ENCODE measurements at places on chromosomes 11 and 22.

DNA sequence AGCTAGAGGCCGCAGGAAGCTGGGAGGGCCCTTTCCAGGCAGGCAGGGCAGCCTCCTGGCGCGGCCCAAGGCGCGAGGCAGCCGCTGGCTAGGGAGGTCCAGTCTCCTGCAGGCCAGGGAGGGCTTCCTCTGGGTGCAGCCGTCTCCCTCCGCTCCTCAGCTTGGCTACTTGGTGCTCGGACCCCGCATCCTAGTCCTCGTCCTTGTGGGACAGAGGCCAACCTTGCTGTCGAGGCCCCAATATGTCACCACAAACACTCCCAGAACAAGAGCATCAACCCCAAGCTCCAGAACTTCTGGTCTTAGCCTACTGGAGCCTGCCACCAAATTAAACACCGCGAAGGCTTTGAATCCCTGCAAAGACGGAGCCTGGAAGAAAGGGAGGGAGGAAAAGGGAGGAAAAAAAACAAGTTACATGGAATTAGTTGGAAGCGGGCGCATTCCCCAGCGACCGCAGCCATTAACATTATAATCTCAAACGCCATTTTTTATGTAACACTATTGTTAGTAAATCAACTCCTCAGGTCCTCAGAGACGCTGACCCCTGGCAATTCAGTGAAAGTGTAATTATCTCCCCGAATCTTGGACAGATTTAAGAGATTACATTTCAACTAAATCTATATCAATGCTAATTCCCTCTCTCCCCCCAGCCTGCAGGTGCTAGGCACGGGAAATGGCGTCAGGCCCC, 12.7 kb upstream of the PAX6 start:
- no peak for DNase-seq

- DNase-seq = no peak
These were observed 17.2 kb downstream of the DCHS1 start for GRCh38 chr11:6638429-6638828.

DNA sequence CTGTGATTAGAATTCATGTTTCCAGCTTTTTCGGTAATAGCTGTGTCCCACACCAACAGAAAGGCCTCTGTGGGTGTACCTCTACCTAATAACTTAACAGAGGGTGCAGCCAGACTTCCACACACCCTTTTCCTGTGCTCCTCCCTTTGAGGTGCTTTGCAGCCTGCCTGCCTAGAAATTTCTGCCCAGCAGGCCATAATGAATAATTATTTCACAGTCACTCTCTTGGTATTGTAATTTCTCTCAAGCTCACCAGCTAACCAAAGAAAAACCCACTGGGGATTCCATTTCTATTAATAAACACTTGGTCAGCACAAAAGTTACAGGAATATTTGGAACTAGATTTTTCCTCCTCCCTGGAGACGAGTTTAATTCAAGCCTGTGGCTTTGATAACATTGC, 13.3 kb downstream of the WT1 start:
- no peak for DNase-seq

DNA sequence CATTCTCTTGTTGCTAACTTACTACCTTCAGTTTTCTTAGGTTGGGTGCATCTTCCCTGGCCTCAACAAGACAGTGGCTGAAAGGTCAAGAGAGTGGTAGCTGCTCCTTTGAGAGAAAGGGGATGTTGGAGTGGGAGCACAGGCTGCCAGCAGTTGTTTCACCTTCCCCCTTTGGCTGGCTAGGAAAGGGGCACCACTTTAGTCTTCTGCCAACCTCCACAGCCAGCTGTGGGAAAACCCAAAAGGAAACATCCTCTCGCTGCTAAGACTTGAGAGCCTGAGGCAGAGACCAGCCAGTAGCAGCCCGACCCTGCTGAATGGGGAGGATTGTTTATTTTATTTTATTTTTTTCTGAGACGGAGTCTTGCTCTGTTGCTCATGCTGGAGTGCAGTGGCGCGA, 34.4 kb downstream of the MARK2 start:
- no peak for DNase-seq

DNA sequence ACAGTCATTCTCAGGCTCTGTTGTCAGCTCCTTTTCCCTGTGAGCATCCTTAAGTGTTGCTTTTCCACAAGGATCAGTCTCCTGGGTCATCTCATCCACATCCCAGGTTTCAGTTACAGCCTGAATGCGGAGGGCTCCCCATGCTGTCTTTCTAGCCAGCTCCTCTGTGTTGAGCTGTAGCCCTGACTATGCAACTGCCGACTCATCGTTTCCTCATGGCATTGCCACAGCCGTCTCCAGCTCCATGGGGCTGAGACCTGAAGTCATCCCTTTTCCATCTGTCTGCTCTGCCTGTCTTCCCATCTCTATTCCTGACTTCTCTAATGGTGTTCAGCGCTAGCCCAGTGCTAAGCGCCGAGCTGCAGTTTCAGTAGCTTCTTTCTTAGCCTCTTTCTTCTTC, 11.8 kb downstream of the SAMM50 start:
- DNase-seq = no peak

DNA sequence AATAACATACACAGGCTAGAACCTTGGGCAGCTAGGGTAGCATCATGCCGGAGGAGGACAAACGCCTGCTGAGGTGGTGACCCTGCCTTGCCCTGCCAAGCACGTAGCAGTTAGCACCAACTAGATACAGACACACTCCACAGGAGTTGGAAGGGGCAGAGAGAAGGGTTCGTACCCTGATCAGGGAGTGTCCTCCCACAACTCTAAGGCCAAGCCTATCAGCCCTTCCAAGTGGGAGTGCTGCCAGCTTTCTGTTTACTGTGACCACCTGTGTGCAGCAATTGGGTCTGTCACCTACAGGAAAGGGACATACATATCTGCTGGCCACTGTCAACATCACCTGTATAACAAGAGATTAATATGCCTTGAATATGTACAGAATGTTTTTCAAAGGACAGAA, 1.9 kb upstream of the THAP7 start:
- DNase-seq = no peak

DNA sequence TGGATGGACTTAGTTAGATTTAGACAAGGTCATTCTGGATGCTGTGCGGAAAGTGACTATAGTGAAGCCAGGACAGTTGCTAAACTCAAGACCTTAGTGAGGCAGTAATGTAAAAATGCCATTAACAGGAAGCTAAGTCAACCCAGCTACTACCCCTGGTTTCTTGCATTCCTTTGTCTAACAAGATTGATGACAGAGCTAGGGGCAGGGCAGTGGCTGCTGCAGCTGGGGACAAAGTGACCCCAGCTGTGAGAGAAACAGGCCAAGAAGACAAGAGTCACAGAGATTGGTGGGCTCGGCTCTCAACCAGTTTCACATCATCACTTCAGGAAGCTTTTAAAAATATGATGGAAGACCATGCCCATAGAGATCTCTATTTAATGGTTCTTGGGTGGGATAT, 110.4 kb upstream of the POU2AF2 start:
- no peak for DNase-seq

DNA sequence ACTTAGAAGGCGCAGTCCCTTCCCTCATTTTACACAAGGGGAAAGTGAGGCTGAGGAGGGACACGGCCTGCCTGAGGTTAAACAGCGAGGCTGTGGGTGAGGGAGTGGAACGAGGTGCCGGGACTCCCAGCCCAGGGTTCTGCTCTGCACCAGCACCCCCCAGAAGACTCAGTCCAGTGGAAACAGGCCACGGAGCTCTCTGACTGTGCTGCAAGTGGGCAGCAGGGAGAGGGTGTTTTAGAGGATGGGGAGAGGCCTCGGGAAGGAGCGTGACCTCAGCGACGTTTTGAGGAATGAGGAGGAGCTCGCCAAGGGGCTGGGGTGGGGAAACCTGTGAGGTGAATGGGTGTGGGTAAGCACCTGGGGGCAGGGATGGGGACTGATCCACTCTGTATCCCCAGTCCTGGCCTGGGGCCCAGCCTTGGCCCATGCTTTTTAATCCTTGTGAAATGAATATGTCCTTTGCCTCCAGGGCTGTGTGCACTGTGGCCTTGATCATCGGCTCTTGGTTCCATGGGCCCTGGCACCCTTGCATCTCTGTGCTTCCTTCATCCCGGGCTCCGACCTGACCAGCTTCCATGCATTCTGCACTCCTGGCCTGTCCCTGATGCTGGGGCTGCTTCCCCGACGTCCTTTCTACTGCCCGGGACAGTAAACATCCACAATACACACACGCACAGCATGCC, 44.2 kb downstream of the SHISAL1 start:
- DNase-seq = no peak

DNA sequence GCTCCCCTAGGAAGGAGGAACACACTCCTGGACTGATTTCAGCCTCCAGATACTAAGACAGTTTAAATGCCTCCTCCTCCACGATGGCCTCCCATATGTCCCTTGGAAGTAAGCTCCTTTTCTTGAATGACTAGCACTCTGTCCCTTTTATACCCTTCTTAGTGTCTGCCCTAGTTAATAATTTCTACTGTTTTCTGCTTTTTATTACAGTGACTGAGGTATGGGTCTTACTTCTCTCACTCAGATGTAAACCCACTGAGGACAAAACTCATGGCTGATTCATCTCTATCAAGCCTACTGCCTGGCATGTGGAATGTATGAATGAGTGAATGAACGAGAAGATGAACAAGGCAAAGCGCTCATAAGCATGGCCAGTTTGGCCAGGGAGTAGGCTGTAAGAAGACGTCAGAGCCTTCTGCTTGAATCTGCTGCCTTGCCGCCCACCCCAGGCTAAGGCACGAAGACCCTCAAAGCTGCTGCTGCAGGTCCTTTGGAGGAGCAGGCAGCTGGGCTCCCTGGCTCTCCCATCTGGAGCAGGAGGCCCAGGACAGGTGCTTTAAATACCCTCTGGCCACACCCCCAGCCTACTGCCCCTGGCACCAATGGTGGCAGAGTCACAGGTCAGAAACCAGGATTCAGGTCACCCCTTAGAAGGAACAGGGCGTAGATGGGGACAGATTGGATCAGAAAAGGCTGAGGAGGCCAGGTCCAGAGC, 8.2 kb upstream of the PGA3 start:
- DNase-seq = no peak

- DNase-seq = no peak
These were observed 8.8 kb downstream of the RIN1 start for GRCh38 chr11:66327171-66328030.

DNA sequence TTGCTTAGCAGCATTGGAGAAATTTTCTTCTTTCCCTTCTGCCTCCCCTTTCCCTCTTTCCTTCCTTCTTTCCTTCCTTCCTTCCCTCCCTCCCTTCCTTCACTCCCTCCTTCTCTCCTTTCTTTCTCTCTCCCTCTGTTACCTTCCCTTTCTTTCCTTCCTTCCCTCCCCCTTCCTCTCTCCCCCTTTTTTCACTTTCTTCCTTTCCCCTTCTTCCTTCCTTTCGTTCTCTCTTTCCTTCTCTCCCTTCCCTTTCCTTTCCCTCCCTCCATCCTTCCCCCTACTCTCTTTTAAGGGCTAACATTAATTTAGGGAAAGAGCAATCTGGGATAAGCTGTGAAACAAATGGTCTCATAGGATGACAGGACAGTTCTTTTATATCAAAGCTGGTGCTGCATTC, 34.1 kb downstream of the SLC5A1 start:
- DNase-seq = no peak

DNA sequence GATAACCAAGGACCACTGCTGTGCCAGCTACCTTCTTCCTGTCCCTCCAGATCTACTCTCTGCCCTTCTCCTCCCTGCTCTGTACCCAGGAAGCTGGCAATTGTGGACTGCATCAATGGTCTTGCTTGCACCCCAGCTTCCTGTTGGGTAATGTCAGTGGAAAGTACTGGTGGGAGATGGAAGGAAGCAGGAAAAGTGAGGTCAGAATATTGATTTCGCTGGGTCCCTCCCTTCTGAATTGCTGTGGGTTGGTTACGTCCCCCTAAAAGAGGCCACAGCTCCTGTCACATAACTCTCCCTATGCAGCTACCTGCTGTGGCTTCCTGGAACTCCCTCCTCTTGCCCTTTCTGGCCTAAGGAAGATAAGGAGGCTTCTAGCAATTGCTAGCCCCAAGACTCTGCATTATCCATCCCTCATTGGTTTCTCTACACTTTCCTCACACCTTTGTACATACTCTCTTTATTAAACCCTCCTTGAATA, 81.2 kb downstream of the RASSF10 start:
- DNase-seq = no peak

DNA sequence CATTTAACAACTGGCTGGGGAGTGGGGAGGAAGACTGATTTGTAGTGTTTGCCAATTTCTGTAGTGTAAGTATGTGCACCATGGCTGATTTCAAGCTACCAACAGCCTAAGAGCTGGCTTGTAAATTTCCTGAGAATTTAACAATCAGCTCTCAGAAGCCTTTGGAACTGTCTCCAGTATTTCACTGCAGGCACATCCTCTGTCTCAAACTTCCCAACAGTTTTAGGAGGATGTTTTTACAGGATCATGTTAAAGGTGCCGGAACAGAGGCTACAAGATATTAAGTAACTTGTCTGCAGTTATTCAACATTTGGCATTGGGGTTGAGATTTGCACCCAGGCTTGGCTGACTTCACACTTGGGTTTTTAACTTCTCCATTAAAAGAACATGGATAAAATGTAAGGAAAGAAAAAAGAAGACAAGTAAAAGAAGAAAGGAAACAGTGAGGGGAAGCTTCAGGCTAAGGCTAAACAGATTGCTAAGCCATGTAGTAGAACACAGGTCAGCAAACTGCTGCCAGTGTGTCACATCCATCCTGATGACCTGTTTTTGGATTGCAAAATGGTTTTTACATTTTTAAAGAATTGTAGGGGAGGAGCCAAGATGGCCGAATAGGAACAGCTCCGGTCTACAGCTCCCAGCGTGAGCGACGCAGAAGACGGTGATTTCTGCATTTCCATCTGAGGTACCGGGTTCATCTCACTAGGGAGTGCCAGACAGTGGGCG, 204.8 kb upstream of the SESN3 start:
- DNase-seq = no peak

- no peak for DNase-seq
These were observed at the start of gene OR5A2 for GRCh38 chr11:59426361-59427067. Gene OR5A2 (minus strand): TSS chr11:59426413. CDS start chr11:59422953, 3,460 bp downstream.

DNA sequence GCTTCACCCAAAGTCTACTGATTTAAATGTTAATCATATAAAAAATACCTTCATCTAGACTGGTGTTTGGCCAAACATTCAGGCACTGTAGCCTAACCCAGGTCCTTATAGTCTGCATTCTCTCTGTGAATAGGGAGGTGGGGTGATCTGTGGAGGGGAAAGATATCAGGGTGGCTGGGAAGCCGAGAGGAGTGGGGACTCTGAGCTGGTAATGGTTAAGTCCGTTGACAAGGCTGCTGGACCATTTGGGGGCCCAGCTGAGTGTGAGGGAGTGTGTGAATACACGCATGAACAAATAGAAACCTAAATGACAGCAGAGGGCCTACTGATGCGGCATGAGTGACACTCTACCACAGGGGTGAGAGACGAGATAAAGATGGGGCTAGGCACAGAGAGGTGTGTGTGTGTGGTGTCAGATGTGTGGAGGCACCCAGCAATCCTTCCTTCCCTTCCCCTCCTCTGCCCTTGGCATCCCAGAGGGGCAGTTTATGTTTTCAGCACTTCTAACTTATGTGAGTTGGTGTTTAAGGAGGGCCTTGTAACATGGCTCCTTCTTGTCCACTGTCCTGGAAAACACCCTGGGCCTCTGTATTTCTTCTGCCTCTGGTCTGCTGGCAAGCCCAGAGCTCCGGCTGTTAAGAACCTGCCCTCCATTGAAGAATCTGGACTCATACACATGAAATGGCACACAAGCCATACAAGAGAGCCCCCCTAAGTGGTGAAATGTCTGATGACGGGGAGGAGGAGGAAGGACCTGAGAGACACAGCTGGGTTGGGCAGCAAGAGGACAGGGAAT, 249.1 kb upstream of the TBCEL start:
- no peak for DNase-seq

All from HS-27A (cell line).